ENCODE measurements at places on chromosomes 2 and 18.

DNA sequence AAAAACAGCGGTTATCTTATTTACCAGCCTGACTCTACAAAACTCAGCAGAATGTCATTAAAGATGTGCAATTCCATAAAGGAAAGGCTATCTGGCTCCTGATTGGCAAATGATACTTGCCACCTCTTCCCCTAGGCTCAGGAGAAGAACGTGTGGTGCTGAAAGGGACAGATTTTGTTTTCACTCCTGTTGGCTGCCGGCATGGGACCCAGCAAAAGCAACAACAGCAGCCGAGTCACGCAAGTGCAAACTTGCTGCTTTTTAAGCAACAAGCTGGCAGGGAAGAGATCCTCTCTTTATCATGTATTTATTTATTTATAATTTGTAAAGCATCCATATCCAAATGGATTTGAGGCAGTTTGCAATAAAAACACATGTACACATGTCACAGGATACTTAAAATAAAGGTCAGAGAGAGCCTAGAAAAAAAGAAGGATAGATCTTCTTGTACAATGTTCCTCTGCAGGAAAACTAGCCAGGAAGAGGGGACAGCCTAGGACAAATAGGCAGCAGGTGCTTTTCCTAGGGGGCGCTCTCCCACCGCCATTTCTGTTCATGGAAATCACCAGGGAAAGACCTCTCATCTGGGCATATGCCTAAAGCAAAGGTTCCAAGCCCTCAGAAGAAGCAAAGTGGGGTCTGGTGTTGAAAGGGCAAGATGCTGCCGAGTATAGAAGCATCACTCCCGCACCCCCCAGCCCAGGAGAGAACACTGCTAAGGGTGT is 799.3 kb downstream of the BCL11A start:
- DNase-seq, result no peak

- DNase-seq, result no peak
These were observed 638.6 kb upstream of the SLC39A10 start for GRCh38 chr2:195018462-195018861.

GRCh38 chr2:128715360-128715759 is 396.7 kb upstream of the HS6ST1 start:
- DNase-seq, result no peak

- peak; percentile 55 for DNase-seq
These were observed 57.5 kb downstream of the MYL12B start for GRCh38 chr18:3319399-3319798.

DNA sequence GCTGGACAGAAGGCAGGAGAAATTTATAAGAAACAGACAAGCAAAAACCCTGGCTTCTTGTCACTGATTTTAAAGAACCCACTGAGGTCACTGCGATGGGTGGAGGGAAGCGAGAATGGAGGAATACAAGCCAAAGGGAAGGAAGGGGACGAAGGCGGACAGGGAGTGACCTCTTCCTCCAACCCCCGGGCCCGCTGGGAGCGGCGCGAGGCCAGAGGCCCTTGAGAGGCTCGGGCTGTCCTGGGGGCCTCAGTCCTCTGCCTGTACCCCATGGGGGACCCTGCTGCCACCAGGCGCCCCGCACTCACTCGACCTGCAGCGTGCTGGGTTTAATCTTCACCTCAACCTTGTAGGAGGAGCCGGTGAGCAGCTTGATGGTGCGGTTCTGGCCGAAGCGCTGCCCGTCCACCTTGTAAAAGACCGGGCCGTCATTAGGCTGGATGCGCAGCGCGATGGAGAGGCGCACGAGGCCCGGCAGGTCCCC is 793 bp downstream of the CNRIP1 start:
- no peak for DNase-seq

DNA sequence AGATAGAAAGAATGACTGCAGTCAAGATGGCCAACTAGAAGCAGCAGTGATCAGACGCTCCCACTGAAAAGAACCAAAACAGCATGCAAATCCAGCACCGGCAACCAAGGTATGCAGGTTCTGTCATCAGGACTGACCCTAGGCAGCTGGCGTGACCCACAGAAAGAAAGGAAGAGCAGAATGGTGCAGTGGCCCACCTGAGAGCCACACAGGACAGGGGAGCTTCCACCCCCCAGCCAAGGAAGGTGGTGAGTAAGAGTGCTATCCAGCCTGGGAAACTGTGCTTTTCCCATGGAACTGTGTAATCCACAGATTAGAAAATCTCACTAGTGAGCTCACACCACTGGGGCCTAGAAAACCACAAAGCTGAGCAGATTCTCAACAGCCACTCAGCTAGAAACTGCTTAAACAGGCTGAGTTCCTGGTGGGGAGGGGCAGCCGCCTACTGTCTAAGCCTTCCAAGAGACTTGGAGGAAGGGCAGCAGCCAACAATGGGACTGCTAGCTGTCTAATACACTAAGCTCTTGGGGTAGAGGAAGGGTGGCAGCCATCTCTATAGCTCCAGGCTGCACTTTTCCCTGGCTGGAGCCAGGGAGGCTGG is 127.9 kb downstream of the EVA1A start:
- peak; percentile 51 for DNase-seq

- DNase-seq, result no peak
These were observed 13.1 kb upstream of the CCNYL1 start for GRCh38 chr2:207698301-207698700.

DNA sequence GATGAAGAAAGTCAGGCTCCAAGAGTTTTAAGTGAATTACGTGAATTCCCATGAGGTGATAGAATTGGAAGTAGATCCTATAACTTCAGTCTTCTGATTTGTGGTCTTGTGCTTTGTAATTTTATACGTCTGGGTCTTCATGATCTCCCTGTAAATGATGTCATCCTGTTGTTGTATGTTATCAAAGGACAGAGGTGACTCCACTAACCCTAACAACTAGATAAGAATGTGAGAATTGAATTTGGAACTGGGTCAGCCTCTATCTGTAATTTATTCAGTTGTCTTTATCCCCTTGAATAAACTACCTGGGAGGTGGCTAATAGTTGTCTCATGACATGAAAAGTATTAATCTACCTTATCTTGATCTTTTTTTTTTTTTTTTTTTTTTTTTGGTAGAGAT is 86.4 kb upstream of the B3GNT2 start:
- DNase-seq, result no peak

DNA sequence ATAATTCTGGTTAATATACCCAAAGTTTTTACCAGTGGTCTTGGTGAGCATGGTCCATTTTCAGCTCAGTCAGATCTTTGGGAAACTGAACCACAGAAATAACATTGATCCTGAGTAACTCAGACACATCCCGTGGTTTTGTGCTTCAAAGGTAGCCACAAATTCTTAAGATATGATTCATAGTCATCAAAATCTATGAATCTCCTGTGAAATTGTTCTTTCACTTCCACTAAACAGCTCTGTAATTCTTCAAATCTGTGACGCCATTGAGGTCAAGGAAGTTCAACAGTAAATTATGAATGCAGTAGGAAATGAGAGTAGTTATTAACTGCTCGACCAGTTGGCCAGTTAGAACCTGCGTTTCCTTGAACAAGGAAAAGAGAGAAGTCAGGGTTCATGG is 147.3 kb downstream of the IRS1 start:
- peak; percentile 98 for DNase-seq

- no peak for DNase-seq
These were observed 253.2 kb upstream of the COL3A1 start for GRCh38 chr2:188720811-188721605.

DNA sequence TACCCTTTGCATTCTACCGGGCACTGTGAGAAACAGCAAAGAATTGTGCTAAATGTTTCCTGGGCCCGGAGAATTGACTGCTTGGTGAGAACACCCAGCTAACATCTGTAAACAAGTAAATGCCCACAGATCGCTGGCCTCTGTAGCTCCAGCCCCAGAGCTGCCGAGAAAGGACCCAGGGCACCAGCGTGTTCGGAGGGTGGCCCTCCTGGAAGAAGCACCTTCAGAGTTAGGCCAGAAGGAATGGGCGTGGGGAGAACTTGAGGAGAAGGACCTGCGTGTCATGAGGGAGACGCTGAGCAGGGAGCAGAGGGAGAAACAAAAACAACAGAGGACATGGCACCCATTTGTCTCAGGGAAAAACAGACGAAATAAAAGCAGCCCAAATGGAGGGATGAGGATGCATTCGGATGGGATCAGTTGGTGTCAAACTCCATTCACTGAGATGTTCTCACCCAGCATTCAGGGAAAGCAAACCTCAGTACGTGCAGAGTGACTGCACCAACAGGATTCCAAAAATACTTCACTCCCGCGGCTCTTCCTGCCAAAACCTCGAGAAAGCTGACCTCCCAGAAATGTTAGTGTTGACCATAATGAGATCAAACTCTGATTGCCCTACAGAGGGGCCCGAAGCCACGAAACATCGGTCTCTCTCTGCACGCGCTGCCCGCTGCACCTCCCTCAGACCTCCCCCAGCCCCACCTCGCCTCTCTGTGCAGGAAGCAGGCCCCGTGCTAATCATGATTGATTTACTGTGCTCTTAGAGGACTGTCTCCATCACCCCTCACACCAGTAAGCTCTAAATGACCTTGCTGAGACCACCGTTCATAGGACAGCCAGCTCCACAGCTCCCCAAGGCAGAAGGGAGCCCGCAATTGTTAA is 376.3 kb upstream of the SALL3 start:
- DNase-seq, result no peak

DNA sequence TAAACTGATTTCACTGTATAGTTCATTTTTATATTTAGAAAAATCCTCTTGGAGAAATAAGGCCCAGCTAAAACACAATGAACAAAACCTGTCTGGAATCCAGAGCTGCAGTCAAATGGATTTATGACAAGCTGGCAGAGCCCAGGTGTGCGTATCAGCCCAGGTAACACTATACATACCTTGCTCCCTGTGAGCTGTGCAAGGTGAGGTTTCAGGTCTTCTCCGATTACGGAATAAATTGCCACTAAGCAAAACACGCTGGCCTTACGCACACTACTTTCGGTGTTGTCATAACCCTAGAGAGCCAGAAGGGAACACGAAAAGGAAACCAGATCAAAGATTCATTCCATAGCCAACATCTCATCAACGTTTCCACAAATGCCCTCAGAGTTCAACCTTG is 61.9 kb upstream of the TFCP2L1 start:
- no peak for DNase-seq

DNA sequence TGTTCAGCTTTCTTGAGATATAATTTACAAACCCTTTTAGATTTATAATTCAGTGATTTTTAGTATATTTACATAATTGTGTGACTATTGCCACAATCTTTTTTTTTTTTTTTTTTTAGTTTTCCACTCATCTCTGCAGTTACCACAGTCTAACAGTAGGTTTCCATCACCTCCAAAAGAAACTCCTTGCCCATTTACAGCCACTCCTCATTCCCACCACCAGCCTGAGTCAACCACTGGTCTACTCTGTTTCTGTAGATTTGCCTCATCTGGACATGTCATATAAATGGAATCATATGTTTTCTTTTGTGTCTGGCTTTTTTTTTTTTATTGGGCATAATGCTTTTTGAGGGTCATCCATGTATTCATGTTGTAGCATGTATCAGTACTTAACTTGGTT is 16.1 kb downstream of the MTX2 start:
- DNase-seq, result peak; percentile 11

DNA sequence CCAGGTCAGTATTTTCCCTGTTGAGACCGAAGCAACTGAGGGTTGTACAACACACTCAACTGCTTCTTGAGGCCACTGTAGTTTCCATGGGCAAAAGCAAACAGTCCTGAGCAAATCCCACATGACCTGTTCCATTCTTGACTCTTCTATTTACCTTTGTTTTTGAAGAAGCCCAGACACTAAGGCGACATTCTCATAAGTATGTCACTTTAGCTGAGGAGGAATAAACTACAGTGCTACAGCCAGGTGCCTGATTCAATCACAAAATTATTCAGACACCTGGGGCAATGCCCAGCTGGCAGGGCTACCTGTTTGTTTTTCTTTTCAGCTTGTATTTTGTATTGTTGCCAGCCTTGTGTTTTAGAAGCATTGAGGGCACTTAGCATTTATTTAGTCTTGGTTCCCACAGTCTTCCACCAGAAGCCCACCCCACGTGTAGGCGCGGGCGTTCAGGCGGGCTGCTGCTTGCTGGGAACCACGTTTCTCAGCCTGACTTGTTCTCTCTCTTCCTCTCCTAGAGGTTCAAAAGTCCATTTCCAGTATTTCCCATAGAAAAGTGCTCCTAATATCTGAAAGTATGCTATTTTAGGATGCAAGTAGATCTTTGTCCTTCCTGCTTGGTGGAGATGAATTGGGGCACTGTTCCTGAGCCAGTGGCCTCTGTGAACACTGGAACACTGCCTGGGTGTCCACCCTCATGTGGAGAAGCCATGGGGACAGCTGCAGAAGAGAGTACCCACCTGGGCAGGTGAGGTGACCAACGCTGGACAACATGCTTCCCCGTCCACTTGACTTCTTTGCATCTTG is 99.0 kb upstream of the COPS8 start:
- DNase-seq, result no peak

DNA sequence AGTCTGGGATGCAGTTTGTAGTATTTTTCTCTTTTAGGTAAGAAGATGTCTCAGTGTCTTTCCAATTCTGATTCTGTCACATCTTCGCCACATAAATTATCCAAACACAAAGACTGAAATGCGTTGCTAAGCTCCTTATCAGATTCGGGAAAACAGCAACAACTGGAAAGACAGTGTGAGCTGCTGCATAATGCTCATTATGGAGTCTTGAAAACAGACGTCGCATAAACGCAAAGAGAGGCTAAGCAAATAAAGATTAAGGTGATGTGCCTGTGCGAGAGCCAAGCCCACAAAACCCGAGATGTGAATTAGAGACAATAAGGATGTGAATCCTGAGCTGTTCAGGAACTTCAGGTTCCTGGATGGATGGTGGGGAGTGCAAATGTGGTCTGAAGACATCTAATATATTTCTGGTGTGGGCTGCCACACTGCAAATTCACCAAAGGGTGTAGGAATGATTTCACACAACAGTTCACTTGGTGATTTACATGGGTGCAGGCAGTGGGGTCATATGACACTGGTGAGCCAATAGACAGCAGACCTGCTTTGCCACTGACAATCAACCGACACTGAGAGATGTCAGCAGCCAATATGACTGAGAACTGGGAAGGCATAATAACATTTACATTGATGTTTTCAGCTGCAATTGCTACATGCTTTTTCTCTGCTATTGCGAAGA is 195.8 kb downstream of the MTX2 start:
- DNase-seq, result no peak

GRCh38 chr2:216006164-216006663 is 7.1 kb downstream of the MREG start:
- DNase-seq, result peak; percentile 14

DNA sequence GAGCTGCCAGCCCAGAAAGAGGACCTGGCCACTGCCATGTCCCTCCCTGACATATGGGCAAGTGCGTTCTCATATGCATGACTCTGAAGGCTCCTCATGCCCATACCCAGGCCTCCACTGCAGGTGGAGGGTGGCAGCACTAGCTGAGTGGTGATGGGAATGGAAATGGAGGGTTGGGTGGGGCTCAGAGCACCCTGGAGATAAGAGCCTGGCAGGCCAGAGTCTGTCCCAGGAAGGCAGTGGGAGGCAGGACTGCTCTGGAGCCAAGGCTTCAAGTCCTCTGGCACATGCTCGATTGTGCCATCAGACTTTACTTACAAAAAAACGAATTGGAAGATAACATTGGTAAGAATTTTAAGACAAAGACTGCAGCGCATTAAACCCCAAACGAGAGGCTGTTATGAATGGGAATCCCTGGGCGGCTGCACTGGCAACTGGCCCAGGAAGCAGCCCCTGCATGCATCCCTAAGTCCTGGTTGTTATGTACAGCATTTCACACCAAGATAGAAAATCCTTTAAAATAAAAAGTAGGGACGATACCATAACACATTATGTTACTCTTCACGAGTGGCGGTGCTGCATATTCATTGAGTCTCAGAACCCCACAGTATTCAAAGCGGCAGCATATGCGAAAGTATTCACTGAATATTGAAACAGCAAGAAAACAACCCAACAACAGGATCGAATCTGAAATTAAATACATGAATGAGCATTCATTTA is 81.7 kb upstream of the FAM98A start:
- no peak for DNase-seq

- peak; percentile 8 for DNase-seq
These were observed 3.4 kb downstream of the ACVR1C start for GRCh38 chr2:157625296-157625695.
